Esophagus squamous epithelium (tissue), 5 donors: ENCODE measurements at places on chromosomes 7 and 10. TPM values are rescaled to one million over a fixed set of nuclear protein-coding genes. Genes with fewer than 3 reads are reported as not detected.

SPRN gene
- not detected for total RNA-seq

GDI2 gene
- total RNA-seq, result 153 TPM

TMEM176A gene
- 18.1 TPM for total RNA-seq

NEUROD6 gene
- total RNA-seq, result not detected

C10orf120 gene
- total RNA-seq, result not detected

DKK1 gene
- 2.6 TPM for total RNA-seq

USP54 gene
- total RNA-seq, result 37.0 TPM

ELAPOR2 gene
- total RNA-seq, result 0.45 TPM
